ENCODE measurements at places on chromosomes 6 and 20. TPM values are rescaled to one million over a fixed set of nuclear protein-coding genes. Genes with fewer than 3 reads are reported as not detected.

DNAAF9 gene
- total RNA-seq: 20.1 TPM

TXLNB gene
- 133 TPM for total RNA-seq

TRIM15 gene
- not detected for total RNA-seq

DNA sequence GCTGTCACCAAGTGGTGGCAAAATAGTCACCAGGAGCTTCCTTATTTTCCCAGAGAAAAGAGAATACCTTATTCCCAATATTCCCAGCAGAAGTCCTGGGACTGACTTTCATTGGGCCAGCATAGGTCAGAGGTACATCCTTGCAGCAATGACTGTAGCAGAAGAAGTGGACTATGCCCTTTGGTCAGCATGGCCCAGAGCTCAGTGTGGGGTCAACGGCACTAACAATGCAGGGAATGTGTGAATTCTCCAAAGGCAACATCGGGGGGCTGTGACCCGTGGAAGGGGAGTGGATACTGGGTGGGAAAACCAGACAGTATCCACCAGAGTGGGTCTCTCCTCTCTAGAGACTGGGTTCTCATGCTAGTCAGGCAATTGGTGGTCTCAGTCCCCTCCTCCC is 15.6 kb upstream of the LBP start:
- no peak for DNase-seq

DNA sequence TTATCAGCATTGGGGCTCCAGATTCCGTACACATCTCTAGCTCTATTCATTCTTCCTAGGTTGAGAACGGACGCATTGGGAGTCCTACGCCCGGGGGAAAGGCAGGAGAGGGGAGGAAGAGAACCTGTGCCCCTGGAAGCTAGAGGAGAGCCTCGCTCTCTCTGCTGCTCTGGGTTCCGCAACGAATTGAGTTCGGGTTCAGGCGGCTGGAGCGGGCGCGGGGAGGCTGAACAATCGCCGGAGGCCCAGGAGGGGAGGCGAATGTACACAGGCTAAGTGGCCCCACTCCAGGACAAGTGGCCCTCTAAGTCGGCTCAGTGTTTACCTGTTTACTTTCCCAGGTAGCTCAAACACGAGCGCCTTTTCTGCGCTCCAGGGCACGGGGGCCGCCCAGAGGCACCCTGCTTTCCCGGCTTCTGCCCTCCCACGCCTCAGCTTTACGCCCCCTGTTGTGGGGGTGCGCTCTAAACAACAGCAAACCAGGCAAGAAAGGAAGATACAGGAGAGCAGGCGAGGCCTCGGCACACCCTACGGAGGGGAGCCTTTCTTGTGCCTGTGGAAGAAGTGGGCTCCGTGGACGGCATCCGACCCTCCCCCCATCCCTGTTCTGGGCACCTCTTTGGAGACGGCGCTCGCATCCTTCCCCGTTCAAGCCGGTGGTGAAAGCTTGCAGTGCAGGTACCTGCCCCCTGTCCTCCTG is 4.6 kb upstream of the NKX2-2 start:
- no peak for DNase-seq

GRCh38 chr20:32762754-32763201 is 593 bp downstream of the DNMT3B start:
- no peak for DNase-seq

Measured in left ventricle myocardium superior (tissue), 1 donor.